ENCODE measurements at places on chromosomes 3 and 15. TPM values are rescaled to one million over a fixed set of nuclear protein-coding genes. Genes with fewer than 3 reads are reported as not detected.

- H3K27me3 ChIP-seq: no peaks in the 10 kb centered on the region
- H3K4me3 ChIP-seq: no peak overlapping the region
- no peak for DNase-seq
- no peaks in the 10 kb centered on the region for H3K36me3 ChIP-seq
- H3K27ac ChIP-seq: no peak overlapping the region
Observed at GRCh38 chr15:76575274-76575673, 238.7 kb downstream of the ISL2 start.

Gene NTRK3
- polyA plus RNA-seq: not detected

GRCh38 chr3:111577798-111578685 is 17.1 kb downstream of the ZBED2 start:
- no peaks in the 10 kb centered on the region for H3K36me3 ChIP-seq
- no peaks in the 10 kb centered on the region for H3K27me3 ChIP-seq
- no peak for DNase-seq
- H3K4me3 ChIP-seq: no peak overlapping the region
- H3K4me1 ChIP-seq: peaks cover 29% of the 10 kb centered on the region

- H3K4me3 ChIP-seq: no peak overlapping the region
- no peaks in the 10 kb centered on the region for H3K36me3 ChIP-seq
- no peak for DNase-seq
- no peak overlapping the region for H3K27ac ChIP-seq
Observed at GRCh38 chr3:8157640-8158039, 344.0 kb upstream of the LMCD1 start.

DNA sequence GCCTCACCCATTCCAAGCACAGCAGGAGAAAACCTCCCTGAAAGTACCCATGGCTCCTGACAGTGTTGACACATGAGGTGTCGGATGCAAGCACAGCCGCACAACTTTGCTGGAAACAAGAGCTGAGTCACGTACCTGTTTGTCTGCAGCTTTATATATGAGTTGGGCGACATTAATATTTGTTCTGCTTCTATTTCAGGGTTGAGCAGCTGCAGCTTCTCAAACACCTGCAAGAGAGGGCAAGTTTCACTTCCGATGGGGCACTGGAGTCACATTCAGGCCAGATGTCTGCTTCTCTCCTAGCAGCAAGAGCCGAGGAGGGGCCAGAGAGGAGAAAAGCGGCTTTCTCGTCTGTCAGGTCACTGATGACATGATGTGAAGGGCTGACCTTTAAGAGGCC is 88.0 kb downstream of the NUP210 start:
- peaks cover 4% of the 10 kb centered on the region for H3K27me3 ChIP-seq
- H3K36me3 ChIP-seq: no peaks in the 10 kb centered on the region
- H3K27ac ChIP-seq: no peak overlapping the region
- H3K4me1 ChIP-seq: peaks cover 11% of the 10 kb centered on the region
- no peak for DNase-seq

DNA sequence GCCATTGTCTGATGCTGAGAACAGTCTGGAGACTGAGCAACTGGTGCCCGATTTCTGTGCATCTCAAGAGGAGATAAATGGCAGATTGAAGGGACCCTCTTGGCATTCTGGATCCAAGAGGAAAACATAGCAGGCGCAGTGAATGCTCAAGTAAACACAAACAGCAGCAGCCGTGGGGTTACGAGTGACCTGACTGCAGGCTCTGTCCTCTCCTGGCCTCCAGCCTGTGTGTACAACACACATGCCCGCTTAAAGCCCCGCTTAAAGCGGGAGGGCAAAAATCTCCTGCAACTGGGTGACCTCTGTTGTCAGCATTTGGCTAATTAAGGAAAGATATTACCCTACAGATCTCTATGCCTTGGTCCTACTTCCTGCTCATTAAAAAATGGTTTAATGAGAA is 120.5 kb downstream of the GREM1 start:
- no peak overlapping the region for H3K4me3 ChIP-seq
- no peaks in the 10 kb centered on the region for H3K36me3 ChIP-seq
- H3K27ac ChIP-seq: no peak overlapping the region
- no peaks in the 10 kb centered on the region for H3K4me1 ChIP-seq
- H3K27me3 ChIP-seq: peaks cover 5% of the 10 kb centered on the region
